ENCODE measurements at places on chromosomes 12 and 14.

DNA sequence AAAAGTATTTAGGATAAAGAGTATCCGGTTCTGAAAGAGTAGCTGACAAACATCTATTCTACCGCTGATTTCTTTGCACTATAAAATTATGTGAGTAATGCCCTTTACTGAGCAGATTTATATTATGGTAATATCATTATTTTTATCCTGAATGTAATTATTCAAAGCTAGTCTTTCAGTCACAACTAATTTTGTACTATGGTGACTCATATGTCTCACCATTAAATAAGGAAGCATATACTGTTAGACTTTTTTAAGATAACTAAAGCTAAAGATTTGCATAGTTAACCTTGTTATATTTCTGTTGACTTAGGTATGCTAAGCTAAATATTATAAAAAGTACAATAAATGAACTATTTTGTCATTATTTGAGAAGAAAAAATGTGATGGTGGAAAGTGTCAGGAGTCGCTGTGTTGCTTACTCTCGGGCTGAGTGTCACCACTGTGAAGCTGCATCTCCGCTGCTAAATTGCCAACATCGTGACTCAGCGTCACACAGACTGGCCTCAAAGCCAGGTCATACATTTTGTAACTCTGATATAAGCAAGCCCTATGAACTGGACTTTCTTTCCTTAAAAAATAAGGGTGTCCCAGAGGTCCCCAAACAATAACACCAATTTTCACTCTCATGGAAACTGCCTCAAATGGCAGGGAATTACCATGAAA lies 69.1 kb upstream of the SSTR1 start:
- DNase-seq: no peak

GRCh38 chr14:61260939-61261776 lies 20.0 kb downstream of the TMEM30B start:
- DNase-seq: no peak

- no peak for DNase-seq
Observed at GRCh38 chr14:61774861-61775260, 12.6 kb downstream of the SNAPC1 start.

DNA sequence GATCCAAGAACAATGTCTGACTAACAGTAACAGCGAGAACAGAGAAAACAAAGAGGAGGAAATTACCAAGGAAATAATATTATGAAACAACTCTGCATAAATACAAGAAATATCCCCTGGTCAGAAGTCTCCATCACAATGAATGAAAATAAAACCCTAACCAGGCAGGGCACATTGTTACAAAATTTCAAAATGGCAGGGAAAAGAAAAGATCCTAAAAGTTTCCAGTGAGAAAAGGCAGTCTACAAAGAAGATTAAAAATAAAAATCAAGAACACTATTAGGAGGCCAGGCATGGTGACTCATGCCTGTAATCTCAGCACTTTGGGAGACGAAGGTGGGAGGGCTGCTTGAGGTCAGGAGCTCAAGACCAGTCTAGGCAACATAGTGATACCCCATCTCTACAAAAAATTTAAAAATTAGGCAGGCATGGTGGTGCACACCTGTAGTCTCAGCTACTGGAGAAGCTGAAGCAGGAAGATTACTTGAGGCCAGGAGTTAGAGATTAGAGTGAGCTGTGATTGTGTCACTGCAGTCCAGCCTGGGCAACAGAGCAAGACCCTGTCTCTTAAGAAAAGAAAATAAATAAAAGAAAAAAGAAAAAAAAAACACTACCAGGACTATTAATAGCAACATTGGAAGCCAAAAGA lies 47.8 kb downstream of the FERMT2 start:
- DNase-seq: no peak

DNA sequence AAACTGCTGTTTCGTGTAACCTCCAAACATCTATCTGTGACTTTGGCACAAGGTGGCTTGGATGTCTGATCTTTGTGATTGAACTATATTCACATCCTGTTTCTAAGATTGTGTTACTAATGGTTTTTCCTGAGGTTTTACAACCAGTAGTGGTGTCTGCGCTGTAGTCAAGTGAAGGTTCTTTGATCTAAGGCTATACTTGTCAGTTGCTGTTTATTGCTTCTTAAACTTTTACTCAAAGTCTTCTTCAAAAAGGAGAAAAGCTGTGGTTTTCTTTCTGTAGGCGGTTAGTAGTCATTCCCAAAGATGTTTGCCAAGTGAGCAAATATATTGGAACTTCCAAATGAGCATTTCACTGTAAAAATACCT lies 12.3 kb upstream of the CALM1 start:
- no peak for DNase-seq

DNA sequence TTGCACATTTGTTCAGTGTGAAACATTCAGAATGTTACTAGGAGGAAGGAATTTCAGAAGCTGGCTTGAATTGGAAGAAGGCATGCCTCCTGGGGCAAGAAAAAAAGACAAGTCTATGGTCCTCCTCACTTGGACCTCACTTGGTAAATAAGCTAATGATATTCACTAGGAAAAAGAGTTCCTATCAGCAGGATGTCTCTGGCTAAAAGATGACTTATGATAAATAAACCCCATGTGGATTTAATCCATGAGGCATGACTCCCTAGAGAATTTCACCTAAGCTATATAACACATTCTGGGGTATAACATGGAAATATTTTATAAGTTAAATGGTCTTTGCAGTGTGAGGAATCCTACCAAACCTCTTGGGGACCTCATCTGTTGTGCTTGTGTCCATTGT lies 199.9 kb downstream of the LRIG3 start:
- DNase-seq: no peak

GRCh38 chr14:25150934-25151790 lies 101.2 kb upstream of the STXBP6 start:
- no peak for DNase-seq

GRCh38 chr14:52279408-52279807 lies 11.9 kb downstream of the PTGDR start:
- no peak for DNase-seq

GRCh38 chr12:48201091-48201490 lies 2.0 kb downstream of the OR10AD1 start:
- no peak for DNase-seq

DNA sequence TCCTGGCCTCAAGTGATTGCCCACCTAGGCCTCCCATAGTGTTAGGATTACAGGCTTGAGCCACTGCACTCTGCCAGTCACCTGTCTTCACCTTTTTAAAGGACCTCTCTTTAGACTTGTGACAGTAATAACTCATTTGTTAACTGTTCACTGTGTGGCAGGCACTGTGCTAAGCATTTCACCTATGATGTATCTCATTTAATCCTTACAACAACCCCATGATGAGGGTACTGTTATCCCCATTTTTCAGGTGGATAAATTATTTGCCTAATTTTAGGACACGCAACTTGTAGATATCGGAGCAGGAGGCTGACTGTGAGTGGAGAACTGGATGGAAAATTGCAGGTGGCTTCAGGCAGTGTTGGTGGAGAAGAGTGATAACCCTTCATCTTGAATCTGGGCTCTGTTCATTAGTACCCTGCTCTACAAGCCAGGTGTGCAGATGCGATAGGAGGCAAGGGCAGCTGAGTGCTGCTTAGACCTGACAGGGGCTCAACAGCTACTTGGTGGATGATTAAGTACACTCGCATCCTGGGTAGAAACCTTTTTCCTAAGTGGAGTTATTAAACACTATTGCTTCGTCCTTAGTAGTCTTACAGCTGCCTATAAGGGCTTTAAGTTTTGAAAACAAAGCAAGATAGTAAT lies 2.7 kb downstream of the TCTN1 start:
- no peak for DNase-seq

DNA sequence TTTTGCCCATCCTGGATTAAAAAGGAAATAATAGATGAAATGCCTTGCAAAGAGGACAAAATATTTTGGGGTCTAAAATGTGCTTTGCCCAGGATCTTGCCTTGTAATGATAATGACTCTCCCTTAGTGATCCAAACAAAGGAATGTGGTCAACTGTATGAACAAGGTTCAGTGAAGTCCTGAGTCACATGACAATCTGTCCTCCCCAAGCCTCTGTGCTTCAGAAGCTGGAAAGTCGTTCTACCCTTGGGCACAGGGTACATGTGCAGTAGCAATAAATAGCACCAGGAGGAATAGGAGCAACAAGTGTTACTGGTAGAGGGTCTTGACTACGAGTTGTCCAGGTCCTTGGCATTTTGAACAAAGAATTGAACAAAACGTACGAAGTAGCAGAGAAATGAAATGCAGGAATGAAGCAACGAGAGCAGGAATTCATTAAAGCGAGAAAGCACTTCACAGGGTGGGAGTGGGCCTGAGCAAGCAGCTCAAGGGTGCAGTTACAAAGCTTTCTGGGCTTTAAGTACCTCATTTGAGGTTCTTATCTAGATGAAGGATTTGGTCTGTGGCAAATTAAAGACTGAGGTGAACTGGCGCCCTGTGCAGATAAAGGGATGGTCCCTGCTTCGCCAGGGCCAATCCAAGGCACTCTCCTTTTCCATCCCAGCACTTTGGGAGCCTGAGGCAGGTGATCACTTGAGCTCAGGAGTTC lies 65.8 kb downstream of the RESF1 start:
- DNase-seq: no peak

DNA sequence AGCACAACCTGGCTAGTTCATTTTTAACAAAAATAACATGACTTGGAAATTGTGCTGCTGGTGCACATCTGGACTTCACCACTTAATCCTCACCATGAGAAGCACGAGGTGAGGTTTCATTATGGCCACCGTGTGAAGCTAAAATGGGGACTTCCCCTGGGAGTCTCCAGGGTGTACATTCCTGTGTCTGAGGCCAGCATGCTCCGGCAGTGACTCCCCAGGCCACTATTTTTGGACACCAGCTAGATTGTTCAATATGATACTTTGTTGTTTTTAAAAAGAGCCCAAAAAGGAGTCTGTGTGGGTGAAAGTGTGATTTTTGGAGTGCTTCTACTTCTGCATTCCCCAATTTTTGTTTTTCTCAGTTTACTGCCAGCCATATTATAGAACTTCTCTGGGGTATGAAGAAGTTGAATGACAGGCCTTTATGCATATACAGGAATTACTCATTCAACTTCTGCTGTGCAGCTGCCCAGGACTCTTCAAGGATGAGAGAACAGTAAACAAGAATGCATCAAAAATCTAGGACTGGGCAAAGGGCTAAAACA lies 16.9 kb upstream of the AICDA start:
- peak; percentile 58 for DNase-seq

- DNase-seq: no peak
Observed at GRCh38 chr12:53739214-53740129, 12.2 kb upstream of the CALCOCO1 start.

- DNase-seq: no peak
Observed at GRCh38 chr14:103110681-103111231, 12.5 kb upstream of the TNFAIP2 start.

DNA sequence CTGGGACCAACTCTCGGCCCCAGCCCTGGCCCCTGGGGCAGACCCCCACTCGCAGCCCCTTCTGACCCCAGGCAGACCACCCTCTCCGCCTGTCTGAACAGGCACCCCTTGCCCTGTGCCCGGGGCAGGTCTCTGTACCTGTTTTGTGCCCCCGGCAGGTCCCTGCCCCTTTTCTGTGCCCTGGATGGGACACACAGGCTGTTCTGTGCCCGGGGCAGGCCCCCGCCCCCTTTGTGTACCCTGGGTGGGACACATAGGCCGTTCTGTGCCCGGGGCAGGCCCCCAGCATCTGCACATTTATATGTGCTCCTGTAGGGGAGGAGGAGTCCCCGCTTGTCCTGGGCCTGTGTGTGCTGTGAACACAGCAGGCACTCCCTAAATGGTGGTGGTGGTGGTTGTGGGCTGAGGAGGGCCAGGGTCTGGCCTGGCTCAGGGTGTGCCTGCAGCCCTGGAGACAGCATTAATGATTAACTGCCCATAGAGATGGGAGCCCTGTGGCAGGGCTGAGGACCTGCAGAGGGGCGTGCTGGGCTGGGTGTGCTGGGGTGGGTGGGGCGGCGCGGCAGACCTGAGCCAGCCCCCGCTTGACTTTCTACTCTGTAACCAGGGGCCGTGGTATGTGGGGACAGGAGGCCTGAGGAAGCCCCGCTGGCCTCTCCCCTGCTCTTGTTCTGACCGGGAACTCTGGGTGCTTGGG lies 3.7 kb downstream of the FBRSL1 start:
- no peak for DNase-seq

DNA sequence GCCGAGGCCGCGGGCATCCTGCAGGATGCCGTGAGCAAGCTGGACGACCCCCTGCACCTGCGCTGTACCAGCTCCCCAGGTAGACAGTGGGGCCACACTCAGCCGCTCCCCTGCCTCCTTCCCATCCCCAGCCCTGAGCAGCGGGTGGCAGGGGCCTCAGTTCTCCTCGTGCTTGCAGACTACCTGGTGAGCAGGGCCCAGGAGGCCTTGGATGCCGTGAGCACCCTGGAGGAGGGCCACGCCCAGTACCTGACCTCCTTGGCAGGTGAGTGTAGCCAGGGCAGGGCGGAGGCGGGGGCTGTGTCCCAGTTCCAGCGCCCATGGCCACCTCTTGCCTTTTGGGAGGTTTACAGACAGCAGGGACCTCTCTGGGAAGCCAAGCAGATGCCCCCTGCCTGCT lies 22.9 kb downstream of the HIP1R start:
- DNase-seq: peak; percentile 45

DNA sequence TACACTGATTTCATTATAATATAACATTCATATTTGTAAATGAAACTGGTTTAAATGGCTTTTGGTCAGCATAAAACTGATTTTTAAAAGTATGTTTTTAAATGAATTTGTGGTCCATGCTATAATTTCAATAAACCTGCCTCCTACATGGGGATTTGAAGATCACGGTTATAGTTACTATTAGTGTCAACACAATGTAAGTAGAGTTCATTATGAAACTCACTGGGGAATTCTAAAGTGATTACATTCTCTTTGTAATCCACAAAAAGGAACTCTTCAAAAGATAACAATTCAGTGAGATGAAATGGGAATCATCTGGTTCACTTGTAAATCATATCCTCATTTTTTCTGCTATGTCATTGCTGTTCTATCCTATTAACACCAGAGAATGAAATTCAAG lies 204.5 kb upstream of the G2E3 start:
- no peak for DNase-seq

DNA sequence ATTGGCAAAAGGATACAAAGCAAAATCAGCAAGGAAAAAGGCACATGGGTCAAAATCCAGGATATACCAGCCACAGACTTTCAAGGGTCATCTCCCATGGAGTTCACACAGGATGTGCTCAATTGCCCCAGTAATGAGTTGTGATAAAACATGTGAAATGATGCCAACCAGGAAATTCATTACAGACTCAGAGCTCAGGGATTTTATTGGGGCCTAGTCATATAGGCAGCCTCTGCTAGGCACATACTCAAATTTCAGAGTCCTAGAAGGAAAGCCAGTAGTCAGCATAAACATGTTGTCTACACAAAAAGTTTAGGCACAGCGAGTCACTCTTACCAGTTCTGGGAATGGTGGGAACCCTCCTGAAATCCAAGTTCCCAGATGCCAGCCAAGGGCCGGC lies 64.4 kb upstream of the OSBPL8 start:
- DNase-seq: no peak
